ENCODE measurements at places on chromosomes 6 and 20.

DNA sequence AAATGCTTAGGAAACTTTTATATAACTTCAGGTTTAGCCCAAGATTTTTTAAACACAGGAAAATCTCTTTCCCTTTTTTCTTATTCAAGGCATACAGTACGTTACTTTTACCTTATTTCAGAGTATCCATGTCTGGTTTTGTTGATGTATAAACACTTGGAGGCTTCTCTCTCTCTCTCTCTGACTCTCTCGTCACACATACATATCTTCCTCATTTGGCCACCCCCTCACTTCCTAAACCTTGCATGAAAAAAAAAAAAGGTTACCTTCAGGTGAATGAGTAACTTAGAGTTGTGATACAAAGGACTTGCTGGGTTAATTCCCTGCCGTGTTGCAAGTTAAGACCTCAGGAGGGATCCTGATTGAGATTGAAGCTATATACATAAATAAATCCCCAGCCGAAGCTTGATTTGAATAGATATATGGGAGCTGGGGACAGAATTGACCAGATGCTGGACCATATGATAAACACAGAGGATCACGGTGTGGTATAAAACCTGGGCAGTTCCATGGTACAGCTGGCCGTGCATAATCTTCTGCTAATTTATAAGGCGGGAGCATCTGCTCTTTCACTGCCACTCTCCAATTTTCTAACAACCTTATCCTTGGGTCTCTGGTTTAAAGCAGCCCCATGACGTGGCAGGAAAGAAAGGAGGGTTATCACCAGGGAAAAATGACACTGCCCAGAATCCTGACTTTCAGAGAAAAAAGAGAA lies 55.1 kb upstream of the IL20RA start:
- DNase-seq = no peak

DNA sequence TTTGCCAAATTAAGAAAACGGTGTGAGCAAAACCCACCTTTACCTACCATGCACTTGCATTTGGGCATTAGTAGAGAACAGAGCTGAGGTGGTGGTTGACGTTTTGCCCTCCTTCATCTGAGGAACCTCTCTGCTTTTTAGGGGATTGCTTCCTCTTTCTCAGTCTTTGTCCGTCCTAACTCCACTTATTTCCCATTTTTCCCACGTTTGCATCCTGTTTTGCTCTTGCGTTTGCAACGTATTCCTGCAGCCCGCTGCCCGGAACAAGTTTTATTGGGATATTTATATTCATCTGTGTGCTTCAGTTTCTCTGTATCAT lies 374 bp upstream of the SERINC1 start:
- DNase-seq = no peak

GRCh38 chr6:25315194-25316177 lies 36.3 kb downstream of the CARMIL1 start:
- no peak for DNase-seq

DNA sequence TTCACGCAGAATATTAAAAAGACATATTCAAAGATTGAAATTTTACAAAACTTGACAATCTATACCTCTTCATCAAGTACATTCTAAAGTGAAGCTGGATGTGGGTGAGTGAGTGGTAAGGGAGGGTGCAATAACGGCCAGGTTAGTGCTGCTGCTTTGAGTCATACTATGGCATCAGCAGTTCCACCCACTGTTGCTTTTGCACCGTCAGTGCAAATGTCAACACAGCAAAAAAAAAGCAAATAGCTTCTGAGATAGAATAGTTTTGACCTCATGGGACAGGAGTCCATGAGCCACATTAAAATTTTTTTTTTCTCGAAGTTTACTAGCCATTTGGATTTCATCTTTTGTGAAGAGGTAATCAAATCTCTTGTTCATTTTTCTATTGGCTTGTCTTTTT lies 31.8 kb downstream of the PSMF1 start:
- peak; percentile 67 for DNase-seq

DNA sequence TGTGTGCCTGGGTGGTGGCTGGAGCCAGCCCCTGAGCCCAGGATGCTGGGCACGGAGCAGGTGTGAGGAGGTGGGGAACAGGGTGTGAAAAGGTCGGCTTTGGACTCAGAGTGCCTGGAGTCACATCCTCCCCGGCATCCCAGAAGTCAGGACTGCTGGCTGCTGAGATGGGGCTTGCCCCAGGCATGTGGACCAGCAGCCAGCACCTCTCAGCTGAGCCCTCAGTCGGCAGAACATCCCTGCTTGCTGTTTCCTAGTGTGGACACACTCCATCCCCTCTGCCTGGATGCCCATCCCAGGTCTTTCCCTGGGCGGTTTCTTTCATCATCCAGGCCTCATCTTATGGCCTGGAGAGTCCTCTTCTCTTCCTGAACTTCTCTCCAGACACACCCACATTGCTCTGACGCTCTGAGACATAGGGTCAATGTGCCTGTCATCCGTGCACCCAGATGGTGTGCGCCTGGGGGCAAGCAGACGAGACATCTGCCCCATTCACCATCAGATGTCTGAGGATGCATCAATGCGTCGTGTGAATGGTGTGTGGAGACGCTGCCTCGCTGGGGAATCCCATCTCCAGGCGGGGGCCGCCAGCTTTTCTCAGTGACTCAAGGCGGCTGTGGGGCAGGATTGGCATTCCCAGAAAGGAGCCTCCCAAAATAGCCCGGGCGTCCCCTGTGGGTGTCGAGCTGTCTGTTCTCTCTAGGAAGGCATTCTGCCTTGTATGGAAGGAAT lies 104.2 kb downstream of the SYCP2 start:
- DNase-seq = no peak

GRCh38 chr20:32019156-32019510 lies 8.9 kb downstream of the CCM2L start:
- no peak for DNase-seq

DNA sequence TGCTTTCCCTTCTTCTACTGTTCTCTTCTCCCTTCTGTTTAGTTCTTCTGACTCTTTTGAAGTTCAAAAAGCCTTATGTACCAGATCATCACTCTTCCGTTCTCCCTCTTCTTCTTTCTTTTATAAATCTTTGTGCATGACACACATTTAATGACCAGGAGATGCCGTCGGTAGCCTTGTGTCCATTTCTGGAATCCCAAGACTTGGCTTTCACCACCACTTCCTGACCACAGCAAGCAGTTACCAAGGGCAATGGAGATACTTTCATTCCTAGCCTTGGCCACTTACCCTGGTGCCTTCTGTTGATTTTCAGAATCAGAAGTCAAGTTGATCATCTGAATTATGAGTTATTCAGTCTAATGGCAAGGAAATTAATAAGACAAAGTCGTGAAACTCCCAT lies 268.5 kb upstream of the QKI start:
- DNase-seq = no peak

DNA sequence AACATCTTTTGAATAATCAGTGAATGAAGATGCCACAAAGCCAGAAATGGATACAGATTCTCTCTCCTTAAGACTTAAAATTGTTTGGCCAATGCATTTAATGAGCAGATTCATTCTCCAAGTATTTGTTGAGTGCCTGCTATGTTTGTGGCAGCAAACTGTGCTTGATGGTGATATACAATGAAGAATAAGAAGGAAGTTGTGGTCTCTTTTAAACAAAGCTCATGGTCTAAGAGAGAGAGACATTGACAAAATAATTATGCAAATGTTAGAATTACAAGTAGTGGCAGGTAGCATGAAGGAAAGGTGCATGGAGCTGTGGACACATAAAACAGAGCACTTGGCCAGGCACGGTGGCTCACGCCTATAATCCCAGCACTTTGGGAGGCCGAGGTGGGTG lies 28.3 kb downstream of the NFATC2 start:
- DNase-seq = no peak

DNA sequence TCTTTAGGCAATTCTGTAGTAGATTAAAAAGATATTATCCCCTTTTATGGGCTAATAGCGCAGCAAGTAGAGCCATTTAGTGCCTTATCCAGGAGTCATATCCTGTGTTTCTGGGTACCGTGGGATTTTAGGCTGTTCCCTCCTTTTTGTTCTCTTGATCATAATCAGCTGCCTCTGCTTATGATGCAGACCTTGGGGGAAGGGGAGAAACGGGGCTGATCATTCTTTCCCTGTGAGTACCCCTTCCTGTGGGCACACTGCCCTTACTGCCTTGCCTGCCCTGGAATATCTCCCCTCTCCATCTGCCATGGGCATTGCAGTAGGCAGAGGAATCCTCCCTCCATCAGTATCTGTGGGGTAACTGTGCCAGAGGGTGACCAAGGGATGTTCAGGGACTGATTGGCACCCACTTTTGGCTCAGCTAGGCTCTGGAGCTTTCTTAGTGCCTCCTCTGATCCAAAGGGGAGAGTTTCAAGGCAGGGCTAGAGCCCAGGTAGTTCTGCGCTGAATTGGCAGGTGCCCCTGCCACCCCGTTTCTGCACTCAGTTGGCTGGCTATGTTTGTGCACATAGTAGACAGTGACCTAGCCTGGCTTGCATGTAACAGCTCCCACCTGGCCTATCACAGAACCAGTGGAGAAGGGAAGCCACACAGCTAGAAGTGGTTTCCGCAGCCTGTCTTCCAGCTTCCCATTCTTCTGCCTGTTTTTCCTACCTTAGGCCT lies 103.3 kb downstream of the FIG4 start:
- DNase-seq = no peak

DNA sequence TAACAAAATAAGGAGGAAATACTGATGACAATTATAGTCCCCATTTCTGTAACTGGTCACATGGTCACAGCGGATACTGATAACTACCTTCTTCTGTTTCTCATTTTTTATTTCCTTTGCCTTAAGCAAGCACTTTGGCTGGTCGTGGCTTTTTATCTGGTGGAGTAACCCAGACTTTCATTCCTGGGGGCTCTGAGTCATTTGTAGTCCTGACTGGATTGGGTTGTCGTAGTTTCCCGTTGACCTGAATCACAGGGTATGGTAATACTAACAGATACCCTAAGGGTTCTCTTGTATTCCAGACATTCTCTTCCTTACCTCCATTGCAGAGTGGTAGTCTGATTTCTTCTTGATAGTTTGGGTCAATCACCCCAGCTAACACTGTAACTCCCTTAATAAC lies 500.3 kb upstream of the ADGRB3 start:
- DNase-seq = no peak

DNA sequence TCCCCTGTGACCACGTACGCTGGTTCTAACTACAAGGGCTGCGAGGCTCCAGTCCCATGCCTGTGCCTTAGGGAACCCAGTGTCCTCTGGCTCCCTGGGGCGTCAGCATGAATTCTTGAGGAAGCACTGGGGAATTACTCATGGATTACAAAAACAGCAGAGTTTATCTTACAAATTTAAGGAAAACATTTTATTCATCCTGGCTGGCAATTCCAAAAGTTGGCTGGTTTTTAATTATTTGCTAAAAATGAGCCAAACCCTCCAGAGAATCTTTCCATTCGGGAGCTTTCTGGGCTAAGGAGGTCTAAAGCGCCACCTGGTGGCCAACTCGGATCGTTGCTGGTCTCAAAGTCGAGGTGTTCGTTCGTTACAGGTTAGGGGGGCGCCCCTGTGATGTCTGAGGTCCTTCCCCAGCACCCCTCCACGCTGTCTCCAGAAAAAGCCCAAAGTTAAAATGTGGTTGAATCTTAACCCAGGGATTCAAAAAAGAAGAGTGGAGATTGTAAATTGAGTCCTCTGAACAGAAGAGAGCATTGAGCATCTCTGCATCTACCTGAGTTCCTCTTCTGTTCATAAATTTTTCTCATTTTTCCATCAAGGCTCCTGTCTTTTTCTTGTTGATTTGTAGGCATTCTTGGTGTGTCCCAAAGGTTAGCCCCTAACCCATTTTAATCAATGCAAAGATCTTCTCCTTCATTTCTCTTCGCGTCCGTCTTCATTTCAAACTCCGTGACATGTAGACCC lies 99.4 kb downstream of the BFSP1 start:
- DNase-seq = peak; percentile 56

- DNase-seq = peak; percentile 94
Measured at GRCh38 chr6:45830441-45831139, 185.1 kb downstream of the CLIC5 start.

- no peak for DNase-seq
Measured at GRCh38 chr6:51027283-51028065, 208.8 kb downstream of the TFAP2B start.

DNA sequence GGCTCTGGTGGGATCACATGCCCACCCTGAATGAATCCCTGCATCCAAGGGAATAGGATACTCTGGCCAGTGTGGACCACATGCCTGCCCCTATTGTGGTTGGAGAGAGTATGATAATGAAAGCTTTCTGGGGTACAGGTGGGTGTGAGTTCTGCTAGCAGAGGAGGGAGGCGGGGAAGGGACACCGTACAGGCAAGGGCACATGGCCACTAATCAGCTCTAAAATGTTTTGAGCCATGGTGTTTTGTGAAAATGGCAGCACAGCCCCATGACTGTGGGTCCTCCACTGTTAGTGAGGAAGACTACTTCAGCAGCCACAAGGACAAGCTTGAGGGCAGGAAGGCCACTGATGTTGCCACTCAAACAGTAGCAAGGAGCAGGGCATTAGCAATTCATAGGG lies 11.9 kb upstream of the DHX35 start:
- no peak for DNase-seq

GRCh38 chr6:167963589-167964057 lies 33.8 kb upstream of the KIF25 start:
- no peak for DNase-seq

DNA sequence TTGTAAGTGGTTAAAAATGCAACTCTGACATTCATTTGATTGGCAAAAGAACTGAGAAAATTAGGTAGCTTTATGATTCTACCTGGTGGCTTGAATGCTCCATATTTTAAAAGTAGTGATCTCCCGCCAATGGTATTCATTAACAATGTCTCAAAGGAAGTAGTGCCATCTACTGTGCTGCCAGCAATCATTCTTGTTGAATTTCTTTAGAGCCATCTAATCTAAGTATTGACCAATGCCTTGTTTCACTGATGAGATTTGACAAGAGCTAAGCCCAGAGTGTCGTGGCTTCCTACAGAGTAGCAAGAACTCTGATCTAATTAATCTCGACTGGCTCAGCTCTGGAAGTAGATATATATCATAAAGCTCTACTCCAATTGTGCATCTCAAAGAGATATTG lies 696.7 kb downstream of the C6orf118 start:
- DNase-seq = no peak

DNA sequence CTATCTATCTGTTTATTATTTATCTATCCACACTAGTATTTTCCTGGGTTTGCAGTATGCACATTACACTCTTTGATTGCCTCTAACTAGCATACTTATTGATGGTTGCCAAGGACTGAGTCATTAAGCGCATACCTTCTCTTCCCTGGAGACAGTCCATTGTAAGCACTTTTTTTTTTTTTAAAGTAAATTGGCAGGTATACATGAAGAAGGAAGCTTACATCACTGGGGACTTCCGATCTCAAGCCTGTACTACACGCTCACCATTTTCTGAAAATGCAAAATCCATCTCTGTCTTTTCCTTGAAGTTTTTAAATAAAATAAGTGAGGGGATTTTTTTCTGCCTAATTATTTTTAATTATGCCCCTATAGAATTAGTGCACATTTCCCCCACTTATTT lies 63.5 kb downstream of the HMGN3 start:
- DNase-seq = no peak

DNA sequence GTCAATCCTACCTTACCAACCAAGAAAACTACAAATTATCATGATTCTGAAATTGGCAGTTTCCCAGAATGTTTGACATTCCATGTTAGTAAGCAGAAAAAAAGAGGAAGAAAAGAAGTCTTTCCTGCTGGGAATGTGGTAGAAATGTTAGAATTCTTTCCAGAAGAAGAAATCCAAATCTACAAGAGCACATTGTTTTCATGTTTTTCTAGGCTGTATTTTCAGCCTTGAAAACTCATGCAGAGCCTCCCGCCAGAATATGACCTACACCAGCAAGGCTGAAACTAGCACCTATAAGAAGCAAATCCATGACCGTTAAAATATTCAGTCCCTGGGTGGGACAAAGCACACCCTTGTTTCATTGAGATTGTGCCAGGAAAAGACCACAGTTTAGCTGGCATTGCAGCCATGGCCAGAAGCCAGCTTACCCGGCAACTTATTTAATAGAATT lies 259.4 kb downstream of the GJA1 start:
- DNase-seq = no peak

GRCh38 chr6:8785223-8785622 lies 349.9 kb upstream of the SLC35B3 start:
- DNase-seq = no peak

All from activated CD4-positive, alpha-beta T cell treated with anti-CD3 and anti-CD28 coated beads, Interleukin-10, Interleukin-2, amounts not matched to agents 100 ng/mL and 50 ng/mL, durations not matched to agents 16 hours and 8 hours (primary cell).